ENCODE measurements at places on chromosomes 2 and 18.
A peak's percentile ranks its signal among the peaks of the same experiment; 100 is the strongest.

GRCh38 chr2:86235196-86235980 lies 36.1 kb downstream of the MRPL35 start:
- no peak for DNase-seq

GRCh38 chr18:35438480-35439234 lies 59.1 kb downstream of the INO80C start:
- no peak for DNase-seq

GRCh38 chr2:136238286-136239078 lies 120.5 kb upstream of the CXCR4 start:
- peak; percentile 49 for DNase-seq

- no peak for DNase-seq
Measured at GRCh38 chr2:172811027-172811426, 75.4 kb downstream of the RAPGEF4 start.

DNA sequence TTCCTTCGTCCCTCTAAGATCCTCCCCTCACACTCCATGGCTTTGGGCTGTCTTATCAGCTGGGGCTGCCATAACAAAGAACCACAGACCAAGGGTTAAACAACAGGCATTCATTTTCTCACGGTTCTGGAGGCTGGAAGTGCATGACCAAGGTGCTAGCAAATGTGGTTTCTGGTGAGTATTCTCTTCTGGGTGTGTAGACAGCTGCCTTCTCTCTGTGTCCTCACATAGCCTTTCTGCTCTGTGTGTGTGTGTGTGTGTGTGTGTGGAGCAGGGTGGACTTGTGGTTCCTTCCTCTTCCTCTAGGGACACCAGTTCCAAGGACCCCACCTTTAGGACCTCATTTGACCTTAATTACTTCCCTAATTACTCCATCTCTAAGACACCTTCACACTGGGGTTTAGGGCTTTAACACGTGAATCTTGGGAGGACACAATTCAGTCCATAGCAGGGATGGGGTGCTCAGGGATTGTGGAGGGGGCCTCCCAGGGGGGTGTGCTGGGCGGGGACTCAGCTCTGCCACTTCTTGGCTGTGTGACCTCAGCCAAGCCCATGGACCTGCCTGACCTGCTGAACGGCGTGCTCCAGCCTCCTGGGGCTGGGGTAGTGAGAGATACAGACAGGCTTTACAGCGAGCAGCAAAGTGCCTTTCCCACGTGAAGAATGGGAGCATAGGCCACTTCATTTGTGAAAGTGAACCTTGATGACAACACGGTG lies 38.0 kb downstream of the ACKR3 start:
- no peak for DNase-seq

GRCh38 chr2:234377761-234378391 lies 119.0 kb downstream of the ARL4C start:
- DNase-seq = no peak

- DNase-seq = no peak
Measured at GRCh38 chr2:15038366-15039364, 406.1 kb downstream of the LRATD1 start.

GRCh38 chr2:197707316-197708213 lies 2.4 kb downstream of the MARS2 start:
- no peak for DNase-seq

- DNase-seq = no peak
Measured at GRCh38 chr2:218679119-218679518, 7.2 kb downstream of the STK36 start.

DNA sequence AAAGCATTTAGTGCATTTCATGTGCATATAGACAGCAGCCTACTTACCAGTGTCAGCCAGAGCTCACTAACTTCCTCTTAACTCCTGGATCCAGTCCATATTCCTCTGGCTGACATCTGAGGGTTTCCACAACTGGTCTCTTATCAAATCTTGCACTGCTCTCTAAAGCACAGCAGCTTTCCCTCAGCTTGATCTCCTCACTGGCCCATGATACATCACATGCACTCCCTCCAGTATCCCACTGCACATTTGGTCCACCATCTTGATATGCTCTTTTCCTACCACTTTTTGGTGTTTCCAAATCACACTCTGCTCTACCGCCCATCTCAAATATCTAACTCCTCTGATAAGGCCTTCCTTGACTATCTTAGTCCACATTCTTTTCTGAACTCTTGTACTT lies 105.0 kb upstream of the ZFP36L2 start:
- no peak for DNase-seq

GRCh38 chr18:63040788-63041410 lies 278.7 kb downstream of the BCL2 start:
- no peak for DNase-seq

- no peak for DNase-seq
Measured at GRCh38 chr2:158189526-158189925, 87.8 kb downstream of the UPP2 start.

GRCh38 chr2:40169430-40169829 lies 282.5 kb downstream of the SLC8A1 start:
- no peak for DNase-seq

GRCh38 chr2:113760400-113760799 lies 4.0 kb upstream of the SLC35F5 start:
- DNase-seq = no peak

DNA sequence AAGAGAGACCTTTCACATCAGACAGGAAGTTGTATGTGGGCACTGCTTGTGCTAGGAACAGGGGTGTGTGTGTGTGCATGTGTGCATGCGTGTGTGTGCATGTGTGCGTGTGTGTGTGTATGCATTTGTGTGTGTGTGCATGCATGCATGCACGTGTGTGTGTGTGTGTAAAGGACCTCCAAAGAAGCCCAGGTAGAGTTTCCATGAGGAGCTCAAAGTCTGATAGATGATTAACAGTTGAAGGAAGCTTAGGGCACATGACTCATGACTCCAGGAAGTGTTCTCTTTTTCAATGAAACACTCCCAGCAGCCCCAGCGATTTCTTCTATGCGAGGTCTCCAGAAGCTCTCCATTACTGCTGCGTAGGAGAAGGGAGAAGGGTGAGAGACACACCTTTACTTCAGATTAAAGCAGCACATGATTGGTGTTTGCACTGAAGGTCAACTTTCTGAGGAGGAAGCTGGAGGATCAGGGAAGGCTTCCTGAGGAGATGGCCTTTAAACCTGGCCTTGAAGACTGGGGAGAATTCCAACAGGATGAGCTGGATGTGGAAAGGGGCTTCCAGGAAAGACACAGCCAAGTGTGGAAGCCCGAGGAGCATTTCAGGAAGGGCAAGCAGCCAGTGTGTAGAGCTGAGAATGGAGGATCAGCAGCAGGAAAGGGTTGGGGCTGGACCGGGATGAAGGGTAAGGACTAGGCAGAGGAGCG lies 77.7 kb downstream of the SMAD4 start:
- DNase-seq = no peak

DNA sequence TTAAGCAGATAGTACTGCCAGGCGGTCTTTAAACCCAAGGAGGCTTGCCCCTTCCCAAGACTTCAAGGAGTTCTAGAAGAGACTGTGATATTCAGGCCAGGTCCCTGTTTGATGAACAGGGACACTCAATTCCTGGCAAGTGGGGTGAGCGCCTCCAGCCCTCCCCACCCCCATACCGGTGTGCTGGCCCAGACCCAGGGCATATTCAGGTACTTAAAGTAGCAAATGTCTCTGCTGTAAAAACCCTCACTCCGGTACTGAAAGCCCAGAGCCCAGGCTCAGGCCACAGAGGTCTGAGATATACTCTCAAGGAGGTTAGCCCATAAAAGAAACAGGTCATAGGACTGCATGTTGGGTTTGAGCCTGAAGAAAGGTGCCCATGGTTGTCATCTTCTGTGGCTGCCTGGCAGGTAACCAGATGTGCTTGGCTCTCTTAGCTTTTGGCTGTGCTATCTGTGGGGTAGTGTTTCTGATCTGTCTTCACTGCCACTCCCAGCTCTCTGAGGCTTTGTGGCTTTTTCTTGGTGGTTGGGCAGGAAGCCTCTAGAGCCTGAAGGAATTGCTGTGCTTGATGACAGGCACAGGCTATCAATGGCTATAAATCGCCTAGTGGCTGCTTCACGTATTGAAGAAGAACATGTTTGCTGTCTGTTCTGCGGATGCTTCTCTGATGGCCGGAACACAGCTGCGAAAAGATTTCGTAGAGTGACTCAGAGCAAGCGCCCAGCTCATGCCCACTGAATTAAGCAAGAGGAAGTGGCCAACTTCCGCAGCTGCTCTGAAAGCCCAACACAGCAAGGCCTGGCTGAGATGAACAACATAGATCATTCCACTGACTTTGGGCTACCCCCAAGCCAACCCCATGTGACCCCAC lies 63.3 kb upstream of the ALPP start:
- DNase-seq = peak; percentile 73

DNA sequence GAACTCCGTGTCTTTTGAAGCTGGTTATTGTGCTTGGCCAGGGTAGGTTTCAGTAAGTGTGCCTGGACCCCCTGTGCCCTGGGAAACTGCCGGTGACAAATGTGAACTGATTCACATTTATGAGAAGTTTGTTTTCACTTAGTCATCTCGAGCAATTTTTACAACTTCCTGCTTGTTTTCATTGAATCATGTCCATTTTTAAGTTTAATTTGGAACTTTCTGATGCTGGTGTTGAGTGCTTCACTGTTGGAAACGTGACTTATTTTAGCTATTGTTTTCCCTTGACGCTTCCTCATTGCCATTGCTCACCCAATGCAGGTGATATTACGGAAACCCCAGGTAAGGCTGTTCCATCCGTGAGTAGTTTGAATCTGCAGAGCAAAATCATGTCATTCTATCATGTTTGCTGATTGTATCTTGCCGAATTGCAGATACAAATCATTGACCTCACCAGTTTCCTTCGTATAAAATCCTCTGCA lies 97.2 kb downstream of the RTN4 start:
- DNase-seq = no peak

DNA sequence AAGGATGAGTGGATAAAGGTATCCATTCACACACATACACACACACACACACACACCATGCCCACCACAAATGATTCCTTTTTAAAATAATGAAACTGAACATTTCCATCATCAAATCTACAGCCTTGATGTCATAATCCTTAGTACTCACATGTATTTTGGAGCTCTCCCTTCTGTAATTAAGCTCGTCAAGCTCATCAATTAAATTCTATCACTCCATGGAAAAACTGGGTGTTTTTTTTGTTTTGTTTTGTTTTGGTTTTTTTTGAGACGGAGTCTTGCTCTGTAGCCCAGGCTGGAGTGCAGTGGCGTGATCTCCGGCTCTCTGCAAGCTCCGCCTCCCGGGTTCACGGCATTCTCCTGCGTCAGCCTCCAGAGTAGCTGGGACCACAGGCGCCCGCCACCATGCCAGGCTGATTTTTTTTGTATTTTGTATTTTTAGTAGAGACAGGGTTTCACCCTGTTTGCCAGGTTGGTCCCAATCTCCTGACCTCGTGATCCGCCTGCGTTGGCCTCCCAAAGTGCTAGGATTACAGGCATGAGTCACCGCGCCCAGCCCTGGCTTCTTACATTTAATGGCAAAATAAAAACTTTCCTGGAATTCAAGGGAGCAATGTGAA lies 78.6 kb upstream of the RGPD4 start:
- no peak for DNase-seq

GRCh38 chr2:164826293-164827243 lies 15.1 kb downstream of the COBLL1 start:
- no peak for DNase-seq

DNA sequence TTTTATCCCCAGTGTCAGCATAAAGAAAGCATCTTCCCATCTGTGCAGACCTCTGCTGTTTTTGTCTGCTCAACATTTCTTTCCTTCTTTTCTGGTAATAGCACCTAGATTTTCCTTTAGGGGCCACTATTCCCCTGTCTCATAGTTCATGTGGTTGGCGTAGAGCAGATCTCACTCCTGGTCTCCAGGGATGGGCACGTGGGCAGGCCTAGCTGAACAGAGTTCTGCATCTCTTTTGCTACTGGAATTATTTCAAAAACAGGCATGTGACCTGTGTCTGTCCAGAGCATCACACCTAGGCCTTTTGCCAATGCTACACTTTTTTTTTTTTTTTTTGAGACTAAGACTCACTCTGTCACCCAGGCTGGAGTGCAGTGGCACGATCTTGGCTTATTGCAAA lies 17.7 kb upstream of the ICOS start:
- DNase-seq = no peak

DNA sequence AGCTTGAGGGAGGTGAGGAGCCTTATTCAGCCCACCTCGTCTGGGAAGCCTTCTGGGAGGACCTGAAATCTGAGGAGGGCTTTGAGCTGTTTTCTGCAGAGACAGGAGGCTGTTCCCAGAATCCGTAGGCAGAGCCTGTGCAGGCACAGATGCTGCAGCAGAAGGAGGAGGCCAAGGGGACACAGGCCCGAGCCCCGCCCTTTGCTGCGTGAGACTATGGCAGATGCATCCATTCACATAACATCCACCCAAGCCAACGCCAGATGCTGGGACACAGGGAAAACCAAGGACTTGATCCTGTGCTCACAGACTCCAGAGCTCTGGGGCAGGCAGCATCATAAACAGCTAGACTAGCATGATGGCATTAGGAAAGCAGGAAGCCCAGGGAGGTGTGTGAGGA lies 98.2 kb downstream of the KCNF1 start:
- no peak for DNase-seq

DNA sequence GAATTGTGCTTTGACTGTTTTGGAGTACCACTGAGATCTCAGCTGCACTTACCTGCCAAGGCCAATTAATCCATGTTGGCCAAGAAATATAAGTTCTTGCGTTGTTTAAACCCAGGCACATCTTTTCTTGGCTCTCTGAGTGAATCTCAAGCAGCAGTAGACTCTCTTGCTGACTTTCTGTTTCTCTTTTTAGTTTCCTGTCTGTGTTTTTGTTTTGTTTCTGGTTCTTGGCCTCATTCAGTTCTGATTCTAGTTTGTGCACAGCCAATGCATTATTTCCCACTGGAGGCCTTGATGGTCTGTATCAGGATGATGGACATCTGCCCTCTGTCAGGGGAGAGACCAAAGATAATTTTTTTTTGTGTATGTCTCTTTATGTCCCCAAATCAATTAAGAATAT lies 379.4 kb downstream of the CDH2 start:
- DNase-seq = no peak

DNA sequence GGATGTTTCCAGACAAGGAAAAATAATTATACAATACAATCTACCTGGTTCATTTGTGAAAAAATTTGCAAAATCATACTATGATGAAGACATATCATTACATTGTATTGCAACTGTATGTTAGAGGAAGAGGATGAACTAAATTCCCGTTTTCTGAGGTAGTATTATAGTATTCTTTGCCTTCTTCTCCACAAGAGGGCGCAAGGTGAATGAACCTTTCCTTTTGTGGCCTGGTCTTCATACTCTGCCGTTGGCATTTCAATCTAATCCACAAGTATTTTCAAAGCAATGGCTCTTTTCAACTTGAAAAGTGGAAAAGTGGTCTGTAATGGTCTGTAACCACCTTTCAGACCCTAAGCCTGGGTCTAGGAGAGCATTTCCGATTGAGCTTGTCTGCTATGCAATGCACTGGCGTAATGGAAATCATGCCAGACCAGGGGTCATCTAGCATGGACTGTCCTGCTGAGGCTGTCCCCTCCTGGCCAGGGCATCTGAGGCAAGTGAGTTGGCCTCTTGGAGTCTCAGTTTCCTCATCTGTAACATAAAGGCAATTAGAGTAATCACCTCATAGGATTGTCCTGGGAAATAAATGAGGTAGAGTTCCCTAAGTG lies 30.8 kb upstream of the ZNF396 start:
- DNase-seq = no peak
